ENCODE measurements at places on chromosomes 2 and 18.

GRCh38 chr18:46820863-46821262 lies 64.0 kb upstream of the ST8SIA5 start:
- DNase-seq = no peak

- DNase-seq = no peak
Measured at GRCh38 chr2:67281101-67281500, 116.0 kb upstream of the ETAA1 start.

- DNase-seq = no peak
Measured at GRCh38 chr2:55431982-55432627, 12.4 kb upstream of the CCDC88A start.

GRCh38 chr2:119371111-119371510 lies 4.3 kb downstream of the DBI start:
- no peak for DNase-seq

DNA sequence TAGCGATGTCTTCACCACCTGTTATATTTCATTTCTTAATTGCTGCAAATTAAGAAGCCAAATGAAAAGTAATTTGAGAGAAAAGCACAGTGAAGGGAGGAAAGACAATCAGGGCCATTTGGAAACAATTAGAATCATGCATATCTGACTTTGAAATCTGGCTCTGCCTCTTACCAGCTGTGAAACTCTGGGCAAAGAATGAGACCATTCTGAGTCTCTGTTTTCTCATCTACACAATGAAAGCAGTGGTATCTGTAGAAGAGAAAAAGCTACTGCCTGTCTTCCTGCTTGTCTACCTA lies 334.5 kb upstream of the CYRIA start:
- no peak for DNase-seq
